ENCODE measurements at places on chromosomes 4 and X.

DNA sequence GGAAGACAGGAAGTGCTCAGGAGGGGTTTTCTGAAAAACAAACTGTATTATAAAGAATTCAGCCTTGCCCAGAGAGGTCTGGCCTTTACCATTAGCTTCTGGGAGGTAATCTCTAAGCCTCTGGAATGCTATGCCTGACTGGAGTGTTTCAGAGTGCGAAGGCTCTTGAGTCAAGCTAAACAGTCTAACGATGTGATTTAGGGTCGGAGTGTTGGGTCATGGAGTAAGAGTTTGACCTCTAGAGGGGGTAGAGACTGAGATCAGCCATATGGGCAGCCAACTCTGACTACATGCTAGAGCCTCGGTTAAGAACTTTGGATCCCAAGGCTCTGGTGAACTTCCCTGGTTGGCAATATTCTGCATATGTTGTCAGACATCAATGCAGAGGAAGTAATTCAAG lies 15.0 kb downstream of the BOD1L1 start:
- DNase-seq, result no peak

DNA sequence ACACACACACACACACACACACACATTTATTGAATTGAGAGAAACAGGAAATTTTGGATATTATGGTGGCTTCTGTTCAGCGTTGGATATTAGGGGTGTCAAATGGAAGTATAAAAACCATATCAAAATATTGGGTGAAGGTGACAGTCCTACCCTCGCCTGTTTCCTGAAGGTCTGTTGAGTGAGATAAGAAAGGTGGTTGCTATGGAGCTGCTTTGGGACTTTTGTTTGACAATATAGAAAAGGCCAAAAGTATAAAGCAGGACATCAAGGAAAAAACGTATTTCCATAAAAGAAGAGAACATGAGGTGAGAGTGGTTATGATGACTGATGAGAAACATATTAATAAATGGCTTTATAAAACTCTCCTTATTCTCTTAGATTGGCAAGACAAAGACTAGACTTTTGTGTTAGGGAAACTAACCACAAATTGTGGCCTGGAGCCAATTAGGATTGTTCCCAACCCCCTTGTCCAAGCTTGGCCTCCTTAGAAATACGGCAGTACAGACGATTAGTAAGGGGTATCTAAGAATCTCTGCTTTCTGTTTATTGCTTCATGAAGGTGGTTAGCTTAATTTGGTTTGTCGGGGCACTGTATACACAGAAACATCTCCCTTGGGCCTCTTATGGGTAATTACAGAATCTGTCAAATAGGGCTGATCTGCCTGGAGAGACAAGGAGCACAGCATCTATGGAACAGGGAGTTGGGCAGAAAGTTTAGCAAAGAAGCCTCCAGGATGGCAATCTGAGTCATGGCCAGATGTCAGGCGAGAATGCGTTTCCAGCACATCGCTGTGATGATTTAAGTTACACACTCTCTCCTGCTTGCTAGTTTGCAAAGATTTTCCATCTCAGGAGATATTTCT lies 198.0 kb downstream of the CBR4 start:
- DNase-seq, result no peak

- no peak for DNase-seq
Measured at GRCh38 chrX:125172531-125172930, 147.1 kb upstream of the TEX13C start.

GRCh38 chr4:2691952-2692435 lies 64.1 kb downstream of the TNIP2 start:
- DNase-seq, result no peak

- peak; percentile 24 for DNase-seq
Measured at GRCh38 chrX:135484641-135485289, 35.7 kb upstream of the INTS6L start.

DNA sequence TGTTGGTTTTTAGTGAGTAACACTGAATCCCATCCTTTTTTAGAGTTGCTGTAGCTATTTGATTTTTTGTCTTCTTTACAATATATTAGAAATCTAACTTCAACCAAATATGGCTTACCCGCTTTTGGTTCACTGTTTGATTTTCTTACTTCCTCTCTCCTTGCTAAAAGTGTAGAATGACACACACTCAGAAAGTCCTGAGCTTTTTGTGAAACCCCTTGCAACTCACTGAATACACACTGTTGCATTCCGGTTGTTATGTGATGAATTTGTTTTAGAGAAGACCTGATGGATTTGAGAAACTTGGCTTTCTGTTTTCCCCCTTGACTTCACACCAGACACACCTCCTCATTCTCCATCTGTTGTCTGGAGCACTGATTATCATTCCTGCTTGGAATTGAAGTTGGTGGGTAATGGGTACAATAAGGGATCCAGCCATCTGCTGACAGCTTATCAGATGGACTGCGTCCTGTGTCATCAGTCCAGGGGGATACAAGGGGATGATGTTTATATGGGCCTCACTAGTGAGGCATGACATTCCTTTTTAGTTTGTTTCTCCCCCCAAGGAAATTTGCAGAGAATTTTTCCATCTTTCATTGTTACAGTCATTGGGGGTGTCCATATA lies 5.2 kb downstream of the TMEM164 start:
- DNase-seq, result no peak

- no peak for DNase-seq
Measured at GRCh38 chrX:6225911-6226595, 2.6 kb downstream of the NLGN4X start.

DNA sequence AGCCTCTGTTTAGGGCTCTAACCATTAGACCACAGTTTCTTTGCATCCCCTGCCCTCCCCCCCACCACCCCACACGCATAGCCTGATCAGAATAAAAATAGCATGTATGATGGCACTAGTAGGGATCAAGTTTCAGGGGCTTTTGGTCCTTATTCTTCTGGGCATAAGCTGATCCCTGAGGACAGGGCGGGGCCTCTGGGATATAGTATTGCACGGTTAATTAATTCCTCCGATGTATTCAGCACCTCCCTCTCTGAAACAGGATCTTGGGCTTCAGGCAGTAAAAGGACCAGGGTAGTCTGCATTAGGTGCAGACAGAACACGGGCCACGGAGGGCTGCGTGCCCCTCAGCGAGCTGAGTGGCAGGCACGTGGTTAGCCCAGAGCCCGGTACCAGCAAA lies 57.1 kb downstream of the ELF4 start:
- no peak for DNase-seq

DNA sequence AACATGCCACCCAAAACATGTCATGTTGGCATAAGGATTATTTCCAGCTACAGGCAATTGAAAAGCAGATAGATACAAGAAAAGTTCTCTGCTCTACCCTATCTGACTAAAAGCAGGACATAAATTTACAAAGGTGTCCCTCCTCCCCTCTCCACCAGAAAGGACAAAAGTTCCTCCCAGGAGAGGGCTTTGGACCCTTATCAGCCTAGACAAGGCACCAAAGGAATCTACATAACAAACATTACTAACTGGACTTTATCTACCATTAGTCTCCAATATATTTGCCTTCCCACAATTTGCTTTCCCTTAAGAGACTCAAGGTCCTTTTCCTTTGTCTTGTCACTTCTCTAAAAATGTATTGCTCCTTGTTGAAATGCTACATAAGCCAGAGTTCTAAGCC lies 55.6 kb downstream of the ADGRA3 start:
- DNase-seq, result no peak

GRCh38 chr4:150358691-150359090 lies 223.3 kb upstream of the MAB21L2 start:
- no peak for DNase-seq
